ENCODE measurements at places on chromosomes 3 and 15.

GRCh38 chr3:124168271-124168670 is 176.3 kb upstream of the ROPN1 start:
- peak; percentile 8 for DNase-seq

DNA sequence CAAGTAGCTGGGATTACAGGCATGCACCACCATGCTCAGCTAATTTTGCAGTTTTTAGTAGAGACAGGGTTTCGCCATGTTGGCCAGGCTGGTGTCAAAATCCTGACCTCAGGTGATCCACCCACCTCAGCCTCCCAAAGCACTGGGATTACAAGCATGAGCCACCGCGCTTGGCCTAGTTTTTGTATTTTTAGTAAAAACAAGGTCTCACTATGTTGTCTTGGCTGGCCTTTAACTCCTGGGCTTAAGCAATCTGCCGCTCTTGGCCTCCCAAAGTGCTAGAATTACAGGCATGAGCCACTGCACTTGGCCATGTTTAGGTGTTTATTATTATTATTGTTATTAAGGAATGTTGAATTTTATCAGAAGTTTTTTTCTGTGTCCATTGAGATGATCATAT is 14.7 kb downstream of the IL16 start:
- DNase-seq: no peak

DNA sequence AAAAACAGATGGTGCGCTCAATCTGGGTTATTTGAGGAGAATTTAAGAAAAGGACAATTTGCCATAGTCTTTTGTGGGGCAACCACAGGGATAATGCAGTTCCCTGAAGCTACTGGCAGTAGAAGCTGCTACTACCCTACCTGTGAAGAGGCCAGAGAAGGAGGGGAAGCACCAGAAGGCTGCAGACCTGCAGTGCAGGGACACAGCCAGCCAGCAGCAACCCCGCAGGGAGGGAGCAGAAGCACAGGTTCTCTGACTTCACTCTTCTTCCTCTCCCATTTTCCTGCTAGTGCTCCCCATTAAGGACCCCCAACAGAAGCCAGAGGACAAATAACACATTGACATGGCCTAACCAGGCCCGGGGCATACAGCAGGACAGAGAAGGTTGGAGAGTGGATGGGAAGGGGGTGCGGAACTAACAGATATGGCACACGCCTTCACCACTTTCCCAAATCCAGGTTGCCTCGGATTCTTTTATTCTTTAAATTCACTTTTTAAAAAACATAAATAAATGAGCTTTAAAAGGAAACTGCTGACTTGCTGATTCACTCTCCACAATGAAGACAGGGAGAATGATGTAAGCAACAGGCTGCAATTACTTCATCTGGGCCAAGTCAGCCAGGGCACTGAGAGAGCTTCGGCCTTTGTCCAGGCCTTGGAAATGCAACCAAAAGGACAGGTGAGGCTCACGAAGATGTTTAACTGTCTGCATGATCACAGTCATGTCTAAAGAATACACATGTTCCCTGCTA is 30.1 kb downstream of the POPDC2 start:
- DNase-seq: no peak

DNA sequence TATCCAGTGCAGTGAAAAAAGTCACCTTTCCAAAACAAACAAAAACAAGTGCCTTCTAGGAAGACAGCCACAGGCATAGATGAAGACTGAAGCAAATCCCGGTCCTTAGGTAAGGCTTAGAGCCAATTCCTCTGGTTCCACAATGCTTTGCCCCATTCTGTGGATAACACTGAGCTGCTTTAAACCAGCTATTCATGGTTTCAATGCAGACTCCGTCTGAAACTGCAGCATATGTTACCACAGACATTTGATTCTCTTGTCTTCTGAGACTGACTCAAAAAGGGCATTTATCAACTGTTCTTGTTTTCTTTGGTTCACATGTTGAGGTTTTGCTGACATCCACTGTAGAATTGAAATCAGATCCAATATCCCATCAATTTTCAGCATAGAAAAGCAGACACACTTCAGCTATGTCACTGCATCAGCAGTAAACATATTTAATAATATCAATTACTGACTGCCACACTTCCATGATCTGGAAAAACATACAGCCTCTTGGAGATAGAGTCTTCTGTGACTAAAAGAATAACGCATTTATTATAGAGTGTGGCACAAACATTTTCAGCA is 659.3 kb downstream of the ROBO2 start:
- DNase-seq: no peak

GRCh38 chr3:166367947-166368533 is 530.8 kb upstream of the BCHE start:
- DNase-seq: peak; percentile 32

DNA sequence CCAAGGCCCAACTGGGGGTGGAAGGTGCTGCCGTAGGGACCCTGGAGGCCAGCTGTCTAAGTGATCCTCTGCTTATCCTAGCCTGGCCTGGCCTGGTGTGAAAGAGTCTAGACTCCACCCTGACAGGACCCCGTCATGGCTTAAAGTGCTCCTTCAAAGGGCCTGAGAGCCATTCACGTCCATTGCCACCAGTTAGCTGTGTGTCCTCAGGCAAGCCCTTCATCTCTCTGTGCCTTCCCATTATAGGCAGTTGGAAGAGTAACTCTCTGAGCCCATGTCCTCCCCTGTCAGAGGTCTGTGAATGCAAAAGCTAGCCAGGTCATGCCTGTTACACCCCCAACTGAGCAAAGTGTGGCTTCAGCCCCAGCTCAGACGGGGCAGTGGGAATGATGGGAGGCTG is 9.1 kb upstream of the DNAH1 start:
- no peak for DNase-seq

DNA sequence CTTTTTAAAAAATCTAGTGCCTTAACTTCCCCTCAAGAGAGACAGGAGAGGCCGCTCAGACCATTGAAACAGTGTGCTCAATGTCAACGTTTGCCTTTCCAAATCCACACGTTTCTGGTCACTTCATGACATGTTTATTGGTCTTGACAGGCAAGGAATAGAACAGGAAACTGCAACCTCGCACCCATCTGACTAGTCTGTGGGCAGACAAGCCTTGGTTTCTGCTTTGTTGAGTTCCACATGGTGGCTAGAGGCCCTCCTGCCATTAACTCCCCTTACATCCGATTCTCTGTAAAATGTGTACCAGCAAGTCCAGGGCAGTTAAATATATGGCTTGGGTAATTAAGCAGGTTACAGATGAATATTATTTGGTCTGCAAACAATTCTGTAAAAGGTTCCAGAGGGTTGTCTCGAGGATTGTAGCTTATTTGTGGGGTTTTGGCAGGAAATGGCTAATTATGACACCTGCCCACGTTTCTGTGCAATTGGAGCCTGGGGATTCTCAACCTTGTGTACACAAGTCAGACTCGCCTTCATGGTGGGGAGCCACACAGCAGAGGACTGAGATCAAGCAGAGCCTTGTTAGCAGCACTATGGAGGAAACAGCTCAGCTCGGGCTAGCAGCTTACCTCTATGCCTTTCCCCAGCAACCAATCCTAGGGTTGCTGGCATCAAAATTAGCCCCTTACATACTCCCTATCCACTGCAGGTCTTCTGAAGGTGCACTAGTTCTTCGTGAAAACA is 317.5 kb upstream of the IGF1R start:
- no peak for DNase-seq

DNA sequence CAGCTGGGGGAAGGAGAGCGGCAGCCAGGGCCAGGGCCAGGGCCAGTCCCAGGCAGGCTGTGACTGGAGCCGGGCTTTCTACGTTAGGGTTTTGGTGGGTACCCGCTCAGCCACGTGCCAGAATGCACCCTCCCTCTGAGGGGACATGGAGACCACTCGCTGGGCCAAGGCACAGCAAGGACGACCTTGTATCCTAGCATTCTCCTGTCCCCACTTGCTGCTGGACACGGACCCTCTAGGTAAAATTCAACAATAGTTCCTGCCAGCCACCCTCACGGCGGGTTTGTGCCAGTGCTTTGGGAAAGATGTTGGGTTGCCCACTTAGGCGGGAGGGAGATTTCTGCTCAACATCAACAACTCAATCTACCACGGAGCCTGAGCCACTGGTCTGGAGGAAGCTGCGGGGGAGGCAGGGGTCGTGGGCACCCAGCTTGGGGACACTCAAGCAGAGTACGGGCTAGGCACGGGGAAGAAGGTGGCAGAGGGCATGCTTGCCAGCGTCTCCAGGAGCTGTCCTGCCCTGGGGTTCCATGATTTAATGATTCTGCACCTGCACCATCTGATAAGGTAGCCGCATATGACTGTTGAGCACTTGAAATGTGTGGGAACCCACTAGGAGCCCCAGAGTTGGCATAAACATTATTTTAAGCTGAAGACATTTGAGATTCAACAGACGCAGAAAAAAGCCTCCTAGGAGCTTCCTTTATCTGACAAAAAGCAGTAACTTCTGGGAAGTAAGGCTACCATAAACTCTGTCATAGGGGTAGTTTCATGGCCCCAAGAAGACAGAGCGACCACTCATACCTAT is 22.5 kb upstream of the C15orf39 start:
- no peak for DNase-seq

DNA sequence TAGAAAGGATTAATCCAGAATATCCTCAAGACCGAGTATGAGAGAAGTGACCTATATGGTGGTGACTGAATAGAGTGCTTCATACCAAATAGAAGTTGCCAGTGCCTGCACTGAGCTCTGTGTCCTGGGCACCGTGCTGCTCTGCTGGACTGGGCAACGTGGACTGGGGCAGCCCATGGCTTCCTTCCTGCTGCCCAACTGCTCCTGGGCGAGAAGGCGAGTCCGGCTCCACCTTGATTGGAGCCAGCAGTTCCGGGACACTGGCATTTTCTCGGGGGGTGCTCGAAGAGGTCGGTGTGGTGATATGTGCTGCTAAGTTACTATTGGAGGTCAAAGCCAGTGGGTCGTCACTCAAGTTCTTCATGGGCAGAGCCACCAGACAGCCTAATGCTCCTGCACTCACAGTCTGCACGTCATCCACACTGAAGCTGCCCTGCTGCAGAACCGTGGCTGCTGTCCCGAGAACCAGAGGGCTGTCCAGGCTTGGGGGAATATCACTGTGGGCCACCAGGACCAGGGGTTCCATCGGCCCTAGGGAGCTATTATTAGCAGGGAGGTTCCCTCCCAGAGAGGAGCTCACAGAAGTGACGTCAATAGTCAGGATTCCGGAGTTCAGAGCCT is 14.1 kb downstream of the ZXDC start:
- no peak for DNase-seq

DNA sequence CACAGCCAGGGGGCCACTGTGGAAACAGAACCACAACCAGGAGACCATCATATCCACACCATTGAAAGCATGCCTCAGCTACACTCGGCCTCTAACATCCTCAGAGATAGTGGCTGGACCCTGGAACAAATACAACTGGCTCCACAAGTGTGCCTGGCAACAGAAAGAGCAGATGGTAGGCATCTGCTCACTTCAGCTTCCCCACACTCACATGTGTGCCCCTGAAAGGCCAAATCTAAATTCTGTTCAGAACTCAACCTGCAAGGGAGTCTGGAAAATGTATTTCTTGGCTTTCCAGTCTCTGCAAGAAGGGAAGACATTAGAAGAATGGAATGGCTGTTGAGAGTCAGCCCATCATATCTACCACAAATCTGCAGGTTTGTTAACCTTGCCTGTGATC is 54.7 kb upstream of the CTNNB1 start:
- DNase-seq: no peak

GRCh38 chr15:90184786-90185704 is 16.1 kb upstream of the SEMA4B start:
- DNase-seq: peak; percentile 87

GRCh38 chr3:181328346-181328745 is 338.8 kb upstream of the DNAJC19 start:
- no peak for DNase-seq

- no peak for DNase-seq
These were observed 250.6 kb downstream of the MBNL1 start for GRCh38 chr3:152519376-152519775.

GRCh38 chr3:17157713-17158112 is 273.0 kb downstream of the PLCL2 start:
- DNase-seq: no peak

DNA sequence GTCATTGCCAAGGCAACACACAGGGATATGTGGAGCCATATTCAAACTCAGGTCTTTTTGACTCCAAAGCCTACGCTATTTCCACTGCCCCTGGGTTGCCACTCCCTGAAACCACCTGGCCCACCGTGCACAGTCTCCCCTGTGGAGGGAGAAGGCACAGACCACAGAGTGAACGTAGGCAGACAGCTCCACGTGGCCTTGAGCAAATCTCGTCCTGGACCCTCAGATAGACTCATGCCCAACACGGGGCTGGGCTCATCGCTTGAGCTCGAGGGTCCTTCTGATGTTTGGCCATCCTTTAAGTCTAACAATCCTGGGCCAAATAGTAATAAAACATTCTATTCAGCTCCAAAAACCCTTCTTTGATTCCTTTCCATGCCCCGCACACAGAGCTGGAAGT is 72.0 kb downstream of the CPN2 start:
- no peak for DNase-seq

GRCh38 chr3:117669774-117670173 is 960.2 kb downstream of the TUSC7 start:
- no peak for DNase-seq

GRCh38 chr15:53512029-53512428 is 247.4 kb downstream of the WDR72 start:
- peak; percentile 63 for DNase-seq

- DNase-seq: no peak
These were observed 23.0 kb downstream of the TKT start for GRCh38 chr3:53232641-53233377.

- DNase-seq: no peak
These were observed 8.2 kb downstream of the CDC25A start for GRCh38 chr3:48180021-48180420.

DNA sequence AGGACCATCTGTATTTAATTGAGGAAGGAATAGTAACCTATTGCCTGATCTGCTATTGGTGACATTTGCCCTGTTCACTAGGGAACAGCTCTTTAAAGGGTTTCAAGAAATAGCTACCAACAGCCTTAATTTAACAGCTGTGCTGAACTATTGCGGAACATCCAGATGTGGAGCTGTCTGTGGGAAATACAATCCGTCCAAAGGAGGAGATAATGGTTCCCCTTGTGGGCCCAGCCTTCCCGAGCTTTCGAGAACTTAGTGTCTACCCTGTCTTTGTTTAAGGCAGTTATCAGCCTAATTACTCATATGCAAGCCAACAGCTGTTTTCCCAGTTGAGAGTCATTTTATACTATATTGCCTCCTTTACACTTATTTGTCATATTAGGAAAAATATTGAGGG is 398.6 kb downstream of the WDR72 start:
- no peak for DNase-seq

DNA sequence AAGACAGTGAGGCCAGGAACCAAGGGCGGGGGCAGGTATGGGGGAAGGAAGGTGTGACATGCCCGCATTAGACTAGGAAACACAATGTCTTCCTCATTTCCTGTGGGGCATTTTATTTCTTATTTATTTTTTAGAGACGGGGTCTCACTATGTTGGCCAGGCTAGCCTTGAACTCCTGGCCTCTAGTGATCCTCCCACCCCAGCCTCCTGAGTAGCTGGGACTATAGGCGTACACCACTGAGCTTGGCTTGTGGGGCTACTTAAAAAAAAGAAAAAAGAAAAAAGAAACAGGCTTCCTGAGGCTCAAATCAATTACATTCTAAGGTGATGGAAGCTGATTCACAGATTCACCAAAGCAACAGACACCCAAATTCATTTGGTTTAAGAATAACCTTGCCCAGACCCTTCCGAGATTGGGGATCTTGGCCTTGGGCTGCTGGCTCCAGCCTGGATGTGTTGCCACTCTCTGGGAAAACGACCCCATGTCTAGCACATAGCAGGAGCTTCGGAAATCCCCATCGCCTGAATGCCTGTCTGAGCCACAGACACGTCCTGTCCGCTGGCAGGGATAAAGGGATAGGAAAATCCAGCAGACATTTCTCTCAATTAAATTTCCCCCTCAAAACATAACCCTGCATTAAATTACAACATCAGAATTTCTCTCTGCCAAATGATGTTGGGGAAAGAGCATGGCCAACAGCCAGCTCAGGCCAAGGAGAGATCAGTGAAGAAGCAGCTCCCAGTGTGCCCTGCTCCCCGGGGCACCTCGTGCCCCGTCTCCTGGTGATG is 13.0 kb downstream of the CPN2 start:
- no peak for DNase-seq
